ENCODE measurements at places on chromosomes 6 and 20. TPM values are rescaled to one million over a fixed set of nuclear protein-coding genes. Genes with fewer than 3 reads are reported as not detected.

ULBP2 gene
- 14.1 TPM for total RNA-seq

GJE1 gene
- total RNA-seq = not detected

ARFGEF3 gene
- total RNA-seq = under 0.01 TPM

ATP5F1E gene
- total RNA-seq = 35.5 TPM

FHL5 gene
- total RNA-seq = not detected

GRM4 gene
- 0.38 TPM for total RNA-seq

TXLNB gene
- total RNA-seq = not detected

SMIM13 gene
- 7.6 TPM for total RNA-seq

KPNA5 gene
- total RNA-seq = 1.1 TPM

TNNC2 gene
- not detected for total RNA-seq

PBOV1 gene
- total RNA-seq = not detected

OR11A1 gene
- not detected for total RNA-seq

CRISP2 gene
- total RNA-seq = not detected

PKHD1 gene
- total RNA-seq = not detected

PAX1 gene
- total RNA-seq = not detected

NHLRC1 gene
- total RNA-seq = 2.0 TPM

TFAP2A gene
- 28.4 TPM for total RNA-seq

NKX2-2 gene
- not detected for total RNA-seq

SNAP25 gene
- not detected for total RNA-seq

TRIM40 gene
- total RNA-seq = not detected

RAET1G gene
- total RNA-seq = 7.6 TPM

LAMP5 gene
- total RNA-seq = not detected

RING1 gene
- total RNA-seq = 16.2 TPM

HSPA1L gene
- 0.62 TPM for total RNA-seq

SLC13A3 gene
- 7.9 TPM for total RNA-seq

RPS21 gene
- 3,406 TPM for total RNA-seq

RBPJL gene
- not detected for total RNA-seq

PCK1 gene
- total RNA-seq = not detected

RBBP8NL gene
- not detected for total RNA-seq

TASP1 gene
- total RNA-seq = 7.4 TPM

GATA5 gene
- not detected for total RNA-seq

GABRR2 gene
- total RNA-seq = not detected

PDE10A gene
- not detected for total RNA-seq

SASH1 gene
- total RNA-seq = 3.0 TPM
